ENCODE measurements at places on chromosomes 7 and 10. TPM values are rescaled to one million over a fixed set of nuclear protein-coding genes. Genes with fewer than 3 reads are reported as not detected.

GRCh38 chr10:5442990-5443370, 30.6 kb downstream of the NET1 start:
- DNase-seq: no peak

DNA sequence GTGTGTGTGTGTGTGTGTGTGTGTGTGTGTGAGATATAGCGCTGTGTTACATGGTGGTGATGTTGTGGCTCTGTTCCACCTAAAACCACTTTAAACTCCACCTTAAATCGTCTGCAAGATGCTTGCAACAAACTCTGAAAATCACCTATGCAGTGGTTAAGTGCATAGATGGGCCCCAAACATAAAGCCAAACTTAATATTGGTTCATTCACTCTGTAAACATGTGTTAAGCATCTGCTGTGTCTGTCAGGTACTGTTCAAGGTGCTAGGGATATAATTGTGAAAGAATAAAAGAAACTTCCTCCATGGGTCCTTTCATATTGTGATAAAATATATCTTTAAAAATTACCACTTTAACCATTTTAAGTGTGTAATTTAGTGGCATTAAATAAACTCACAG, 645.4 kb upstream of the SORCS1 start:
- no peak for DNase-seq

The NPSR1 gene
- total RNA-seq: not detected

The NME8 gene
- total RNA-seq: not detected

DNA sequence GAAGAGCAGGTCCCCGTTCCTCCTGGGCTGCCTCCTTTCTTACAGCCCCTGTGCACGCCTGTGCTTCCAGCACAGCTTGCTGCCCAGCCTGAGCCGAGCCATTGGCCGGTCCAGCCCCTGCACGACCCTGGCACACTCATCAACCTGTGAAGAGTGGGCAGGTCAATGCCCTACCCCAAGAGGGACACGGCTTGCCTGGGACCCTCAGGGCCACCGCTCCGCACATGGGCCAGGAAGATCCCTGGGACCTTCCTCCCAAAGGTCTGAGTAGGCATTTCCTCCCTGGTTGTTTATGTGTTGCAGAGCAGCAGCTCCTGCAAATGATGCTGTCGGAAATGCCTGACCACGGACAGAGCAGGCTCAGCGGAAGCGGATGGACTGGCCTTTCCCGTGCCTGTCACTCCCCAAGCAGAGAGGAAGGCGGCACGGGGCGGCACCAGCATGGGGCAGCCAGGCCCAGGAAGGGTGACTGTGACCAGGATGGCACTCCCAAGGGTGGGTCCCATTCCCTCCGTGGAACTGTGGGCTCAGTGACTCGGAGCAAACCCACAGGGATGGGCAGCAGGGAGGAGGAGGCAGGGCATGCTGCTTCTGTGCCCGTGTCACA, 252.5 kb downstream of the TNS3 start:
- DNase-seq: no peak

DNA sequence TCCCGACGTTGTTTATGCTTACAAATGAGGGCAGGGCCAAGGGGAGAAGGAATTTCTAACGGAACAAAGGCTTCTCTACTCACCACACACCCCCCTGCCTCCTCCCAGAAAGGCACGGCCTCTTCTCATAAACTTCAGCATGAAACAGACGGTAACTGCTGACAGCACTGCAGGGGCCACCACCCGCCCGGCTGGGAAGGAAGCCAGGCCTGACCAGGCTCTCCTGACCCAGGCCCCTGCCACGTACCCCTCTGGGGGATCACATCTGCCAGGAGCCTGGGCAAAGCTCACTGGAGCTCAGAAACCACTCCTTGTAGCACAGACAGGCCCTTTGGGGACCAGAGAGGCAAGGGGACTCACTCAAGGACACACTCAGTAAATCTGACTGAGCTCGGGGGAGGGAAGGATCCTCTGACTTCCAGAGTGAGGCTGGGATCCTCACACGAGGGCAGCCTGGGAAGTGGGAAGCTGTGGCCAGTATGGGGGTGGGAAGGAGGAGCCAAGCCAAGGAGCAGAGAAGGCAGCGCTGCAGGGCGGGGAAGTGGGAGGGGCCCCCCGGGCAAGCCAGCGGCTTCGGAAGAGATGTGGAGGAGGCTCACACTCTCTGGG, 46.1 kb downstream of the ZCCHC24 start:
- no peak for DNase-seq

DNA sequence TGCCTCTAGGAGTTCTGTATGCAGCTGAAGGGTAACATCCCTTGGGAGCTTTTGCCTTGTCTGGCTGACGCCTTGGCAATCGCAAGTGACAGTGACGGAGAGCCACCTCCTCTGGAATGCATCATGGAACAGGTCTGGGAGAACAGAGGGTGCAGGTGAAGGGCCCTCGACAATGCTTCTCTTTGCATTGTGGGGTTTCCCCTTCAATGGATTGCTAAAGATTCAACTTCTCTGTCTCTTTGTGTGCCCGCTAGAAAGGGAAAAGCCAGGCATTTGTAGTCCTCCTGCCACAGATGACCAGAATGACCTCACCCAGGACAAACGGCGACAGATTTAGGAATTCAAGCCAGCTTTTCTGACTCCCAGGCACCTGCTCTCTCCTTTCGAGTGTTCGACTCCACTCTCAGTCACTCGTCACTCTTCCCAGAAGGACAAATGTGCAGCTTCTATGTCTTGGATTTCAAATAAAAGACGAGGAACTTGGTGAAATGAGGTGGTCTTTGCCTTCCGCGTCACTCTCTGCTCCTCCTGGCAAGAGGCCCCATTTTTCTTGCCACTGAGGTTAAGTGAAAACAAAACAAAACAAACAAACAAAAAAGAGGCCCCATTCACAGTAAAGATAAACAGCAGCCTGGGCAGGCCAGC, 26.1 kb downstream of the IL2RA start:
- peak; percentile 7 for DNase-seq

The TSPAN12 gene
- total RNA-seq: not detected

DNA sequence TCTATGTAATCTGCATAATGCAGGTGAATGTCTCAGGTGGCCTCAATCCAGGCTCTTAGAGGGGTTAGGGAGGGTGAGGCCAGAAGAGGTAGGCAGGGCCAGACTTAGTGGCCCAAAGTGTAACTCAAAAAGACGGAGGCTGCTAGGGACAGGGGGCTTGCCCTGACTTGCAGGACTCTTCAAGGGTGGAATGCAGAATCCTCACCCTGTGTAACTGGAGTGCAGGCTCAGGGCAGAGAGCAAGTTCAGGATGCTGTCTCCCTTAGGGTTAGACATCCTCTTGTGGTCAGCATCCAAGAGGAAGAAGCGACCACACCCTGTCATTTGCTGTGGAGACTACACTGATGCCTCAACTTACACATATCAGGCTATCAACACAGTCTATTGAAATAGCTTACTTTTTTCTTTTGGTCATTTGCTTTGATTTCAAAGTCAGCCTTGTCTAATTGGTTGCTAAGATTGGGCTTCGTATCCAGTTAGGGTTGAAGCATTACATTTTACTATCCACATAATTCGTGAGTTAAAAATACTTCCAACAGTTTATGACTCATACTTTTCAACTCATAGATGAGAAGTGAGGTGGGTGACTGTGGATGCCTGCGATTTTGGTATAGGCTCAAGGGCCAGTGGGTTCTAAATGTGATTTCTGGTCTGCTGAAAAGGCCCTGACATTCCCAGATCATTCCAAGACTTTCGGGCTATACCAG, 563.6 kb downstream of the SUGCT start:
- no peak for DNase-seq

GRCh38 chr10:50456719-50457118, 167.0 kb downstream of the SGMS1 start:
- DNase-seq: no peak

GRCh38 chr10:123464430-123465323, 201.5 kb upstream of the GPR26 start:
- no peak for DNase-seq

The VPS37D gene
- 1.1 TPM for total RNA-seq

The MYPN gene
- total RNA-seq: not detected

DNA sequence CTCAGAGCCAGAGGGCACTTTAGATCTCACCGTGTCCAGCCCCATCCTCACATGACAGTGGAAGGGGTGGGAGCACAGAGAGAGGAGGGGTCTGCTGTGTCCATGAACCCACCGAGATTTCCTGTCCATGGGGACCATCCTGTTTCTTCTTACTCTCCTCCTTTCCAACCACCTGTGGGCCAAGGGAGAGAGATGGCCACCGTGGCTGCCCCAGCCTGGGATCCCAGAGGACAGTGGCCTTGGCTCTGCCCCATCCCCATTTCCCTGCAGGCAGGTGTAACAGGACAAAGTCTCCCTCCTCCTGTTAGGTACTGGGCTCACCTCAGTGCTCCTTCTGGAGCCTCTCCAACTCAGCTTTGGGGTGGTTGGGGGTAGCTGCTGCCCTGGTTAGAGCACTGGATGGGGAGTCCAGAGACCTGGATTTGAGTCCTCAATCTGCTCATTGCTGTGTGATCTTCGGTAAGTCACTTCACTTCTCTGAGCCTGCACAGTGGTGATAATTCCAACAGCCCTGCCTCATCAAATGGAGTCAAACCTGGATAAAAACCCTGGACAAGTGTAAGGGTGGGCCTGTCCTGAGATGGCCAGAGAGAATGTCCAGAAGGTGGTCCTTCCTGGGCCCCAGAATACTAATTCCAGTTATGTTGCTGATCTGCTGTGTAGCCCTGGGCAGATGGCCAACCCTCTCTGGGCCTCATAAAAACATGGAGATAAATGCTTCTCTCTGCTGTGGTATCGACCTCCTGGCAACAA, 17.8 kb upstream of the PCBD1 start:
- DNase-seq: no peak

The FGFBP3 gene
- 2.2 TPM for total RNA-seq

DNA sequence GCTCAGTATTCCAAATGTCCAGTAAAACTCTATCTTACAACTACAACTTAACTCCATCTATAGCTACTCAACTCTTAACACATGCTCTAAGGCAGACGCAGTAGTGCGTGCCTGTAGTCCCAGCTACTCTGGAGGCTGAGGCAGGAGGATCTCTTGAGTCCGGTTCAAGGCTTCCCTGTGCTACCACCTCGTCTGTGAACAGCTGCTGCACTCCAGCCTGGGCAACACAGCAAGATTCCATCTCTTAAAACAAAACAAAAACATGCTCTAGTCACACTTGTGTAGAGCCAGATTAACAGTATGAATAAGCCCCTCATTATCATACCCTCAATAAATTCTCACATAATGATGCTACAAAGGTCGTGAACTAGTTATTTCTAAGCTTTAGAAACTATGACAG, 3.6 kb downstream of the BAZ1B start:
- DNase-seq: no peak

The PTN gene
- not detected for total RNA-seq

The EPHA1 gene
- total RNA-seq: 2.4 TPM

DNA sequence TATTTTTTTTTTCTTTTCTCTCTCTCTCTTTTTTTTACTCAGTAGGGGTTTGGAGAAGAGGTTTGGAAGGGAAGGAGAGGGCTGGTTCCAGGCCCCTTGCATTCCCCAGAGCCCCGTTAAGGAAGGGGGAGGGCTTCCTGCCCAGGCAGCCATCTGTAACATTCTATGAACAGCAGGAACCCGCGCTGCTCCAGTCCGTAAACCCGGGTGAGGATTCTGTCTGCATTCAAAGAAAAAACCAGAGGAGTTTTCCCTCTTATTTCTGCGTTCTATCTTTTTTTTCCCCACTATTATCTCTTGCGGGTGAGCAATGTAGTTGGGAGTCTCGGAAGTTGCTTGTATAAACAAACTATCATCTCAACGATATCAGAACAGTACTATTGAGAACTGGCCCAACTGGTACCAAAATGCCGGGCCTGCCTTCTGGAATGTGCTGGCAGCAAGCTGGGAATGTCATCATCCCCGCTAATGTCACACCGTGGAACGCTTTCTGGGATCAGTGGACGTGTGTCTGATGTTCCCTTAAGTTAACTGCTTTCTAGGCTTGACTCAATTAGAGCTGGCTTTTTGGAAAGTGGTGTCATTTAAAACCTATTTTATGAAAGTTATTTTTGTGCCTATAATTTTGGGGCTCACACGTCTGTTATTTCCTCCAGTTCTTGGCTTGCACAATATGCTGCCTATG, 153.1 kb upstream of the MEOX2 start:
- DNase-seq: no peak

DNA sequence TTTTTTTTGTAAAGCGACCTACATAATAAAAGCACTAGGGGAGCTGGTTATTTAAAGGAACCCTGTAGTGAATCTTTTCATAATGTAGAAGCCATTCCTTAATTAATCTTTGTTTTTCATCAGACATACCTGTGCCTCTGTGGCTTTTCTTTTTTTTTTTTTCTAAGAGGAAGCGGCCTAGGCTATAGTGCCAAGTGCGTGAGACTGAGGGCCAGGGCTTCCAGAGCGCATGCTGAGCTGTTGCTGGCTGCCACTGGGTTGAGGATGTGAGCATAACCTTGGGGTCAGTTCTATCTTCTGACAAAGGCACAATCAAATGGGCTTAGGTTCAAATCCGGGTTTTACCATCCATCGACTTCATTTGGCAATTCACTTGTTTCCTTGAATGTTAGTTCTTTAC, 103.7 kb downstream of the NEUROD6 start:
- no peak for DNase-seq

The SEMA3C gene
- not detected for total RNA-seq

DNA sequence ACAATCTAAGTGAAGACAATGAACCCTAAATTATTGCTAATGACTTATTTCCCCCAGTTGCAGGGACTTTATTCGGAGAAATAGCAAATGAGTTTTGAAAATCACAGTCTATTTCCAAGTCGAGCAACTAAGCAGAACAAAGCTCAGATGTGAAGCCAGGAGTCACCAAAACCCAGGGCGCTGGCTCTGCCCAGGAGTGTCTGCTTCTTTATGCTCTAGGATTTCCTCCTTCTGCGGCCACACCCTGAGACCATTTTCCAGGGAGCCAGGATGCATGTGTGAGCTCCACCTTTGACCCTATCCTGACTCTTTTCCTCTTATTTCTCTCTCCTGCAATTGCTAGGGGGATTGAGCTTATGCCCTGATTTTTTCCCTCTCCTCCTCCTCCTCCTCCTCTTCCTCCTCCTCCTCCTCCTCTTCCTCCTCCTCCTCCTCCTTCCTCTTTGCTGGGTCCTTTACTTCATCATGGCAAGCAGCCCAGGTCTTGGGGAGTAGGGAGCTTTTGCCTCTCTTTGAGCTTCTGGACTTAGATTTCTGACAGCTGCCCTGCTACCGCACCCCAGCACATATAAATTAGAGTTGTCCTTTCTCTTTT, 234.4 kb downstream of the ARL4A start:
- no peak for DNase-seq

The CPA2 gene
- total RNA-seq: not detected

The ZNF727 gene
- not detected for total RNA-seq

GRCh38 chr10:112507046-112507445, 60.0 kb downstream of the VTI1A start:
- DNase-seq: no peak

The GFRA1 gene
- not detected for total RNA-seq

- DNase-seq: no peak
These were observed 30.7 kb downstream of the ST8SIA6 start for GRCh38 chr10:17423632-17424186.

DNA sequence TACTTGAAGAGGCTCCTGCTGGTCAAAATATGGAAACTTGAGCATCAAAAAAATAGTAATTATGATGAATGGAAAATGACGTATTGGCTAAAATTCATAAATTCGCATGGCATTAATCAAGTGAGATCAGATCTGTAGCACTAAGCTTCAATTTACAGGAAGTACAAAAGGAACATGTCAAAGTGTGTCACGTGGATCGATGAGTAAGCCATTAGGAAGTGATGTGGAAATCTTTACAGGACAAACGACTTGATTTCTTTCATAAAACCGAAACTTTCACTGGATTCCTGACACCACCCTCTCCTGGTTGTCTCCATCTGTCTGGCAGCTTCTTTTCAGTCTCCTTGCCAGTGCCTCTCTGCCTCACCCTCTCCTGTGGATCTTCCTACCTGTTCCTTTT, 25.8 kb downstream of the AKR1C8 start:
- DNase-seq: no peak

Measured in activated CD8-positive, alpha-beta T cell treated with anti-CD3 and anti-CD28 coated beads for 36 hours (primary cell).